ENCODE measurements at places on chromosomes 16 and 17.

DNA sequence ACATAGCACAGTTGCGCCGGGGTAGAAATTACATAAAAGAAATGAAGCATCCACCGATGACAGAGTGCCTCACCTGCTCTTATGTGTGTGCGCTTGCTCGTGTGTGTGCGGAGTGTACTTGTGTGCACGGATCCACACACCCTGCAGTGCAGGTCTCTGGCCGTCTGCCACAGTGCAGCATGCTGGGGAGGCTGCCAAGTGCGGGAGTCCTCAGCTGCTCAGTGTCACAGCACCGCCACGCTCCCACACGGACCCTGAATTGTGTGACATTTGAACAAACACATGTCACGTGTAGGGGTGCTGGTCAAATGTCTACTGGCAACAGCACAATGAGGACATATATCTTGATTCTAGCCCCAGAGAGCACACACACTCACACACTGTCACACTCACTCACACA lies 243.0 kb upstream of the MYOCD start:
- peak; percentile 90 for DNase-seq

- DNase-seq: no peak
These were observed 832.3 kb upstream of the GOT2 start for GRCh38 chr16:59566446-59566845.

- DNase-seq: no peak
These were observed 18.0 kb downstream of the ADAM11 start for GRCh38 chr17:44776628-44777393.

GRCh38 chr17:27386206-27387075 lies 69.8 kb upstream of the KSR1 start:
- no peak for DNase-seq

DNA sequence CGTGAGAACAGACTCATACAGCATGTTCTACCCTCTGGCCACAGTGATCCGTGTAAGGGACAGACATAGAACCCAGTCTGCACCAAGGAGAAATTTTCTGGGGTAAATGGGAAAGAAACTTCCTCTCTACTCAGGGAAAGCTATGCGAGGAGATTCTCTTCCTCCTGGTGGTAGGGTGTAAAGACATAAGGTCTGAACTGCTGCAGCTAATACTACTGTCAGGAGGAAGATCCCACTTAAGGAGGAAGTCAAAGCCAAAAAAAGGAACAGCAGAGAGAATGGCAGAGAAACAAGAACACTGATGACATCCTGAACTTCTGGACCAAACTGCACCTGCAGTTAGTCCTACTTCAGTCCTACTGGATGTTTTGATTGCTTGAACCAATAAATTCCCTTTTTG lies 7.1 kb upstream of the TM4SF5 start:
- no peak for DNase-seq

- no peak for DNase-seq
These were observed 168.2 kb upstream of the CACNG3 start for GRCh38 chr16:24087891-24088410.

DNA sequence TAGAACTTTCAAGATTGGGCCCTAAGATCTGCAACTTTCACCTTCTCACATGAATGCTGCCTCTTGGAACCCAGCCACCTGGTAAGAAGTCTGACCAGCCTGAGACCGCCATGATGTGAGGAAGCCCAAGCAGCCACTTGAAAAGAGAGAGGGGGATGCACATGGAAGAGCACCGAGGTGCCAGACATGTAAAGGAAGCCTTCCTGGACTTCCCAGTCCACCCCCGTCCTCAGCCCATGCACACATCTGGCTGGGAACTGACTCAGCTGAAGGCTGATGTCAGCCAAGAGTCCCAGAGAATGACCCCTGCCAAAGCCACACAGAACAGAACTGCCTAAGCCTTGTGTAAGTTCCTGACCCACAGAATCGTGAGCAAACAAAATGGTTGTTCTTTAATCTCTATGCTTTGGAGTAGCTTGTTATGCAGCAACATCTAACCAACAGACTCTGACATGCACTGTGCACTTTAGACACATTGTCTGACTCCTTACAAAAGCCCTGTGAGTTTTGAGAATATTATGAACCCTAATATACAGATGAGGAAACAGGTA lies 86.7 kb downstream of the RMI2 start:
- DNase-seq: no peak

GRCh38 chr16:31267332-31268032 lies 7.7 kb downstream of the ITGAM start:
- no peak for DNase-seq

DNA sequence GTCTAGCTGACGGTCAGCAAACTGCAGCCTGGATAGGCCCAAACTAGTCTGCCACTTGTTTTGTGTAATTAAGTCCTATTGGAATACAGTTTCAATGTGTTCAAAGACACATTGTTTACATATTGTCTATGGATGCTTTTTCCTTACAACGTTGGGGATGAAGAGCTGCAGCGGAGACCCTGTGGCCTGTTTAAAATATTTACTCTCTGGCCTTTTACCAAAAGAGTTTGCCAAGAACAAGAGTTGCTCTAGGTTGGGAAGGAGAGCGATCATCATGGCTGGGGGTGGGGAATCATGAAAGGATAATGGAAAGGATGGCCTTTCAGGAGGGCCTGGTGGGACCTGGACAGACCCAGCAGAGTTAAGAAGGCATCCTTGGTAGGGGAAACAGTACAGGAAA lies 274.9 kb upstream of the ZFHX3 start:
- no peak for DNase-seq

DNA sequence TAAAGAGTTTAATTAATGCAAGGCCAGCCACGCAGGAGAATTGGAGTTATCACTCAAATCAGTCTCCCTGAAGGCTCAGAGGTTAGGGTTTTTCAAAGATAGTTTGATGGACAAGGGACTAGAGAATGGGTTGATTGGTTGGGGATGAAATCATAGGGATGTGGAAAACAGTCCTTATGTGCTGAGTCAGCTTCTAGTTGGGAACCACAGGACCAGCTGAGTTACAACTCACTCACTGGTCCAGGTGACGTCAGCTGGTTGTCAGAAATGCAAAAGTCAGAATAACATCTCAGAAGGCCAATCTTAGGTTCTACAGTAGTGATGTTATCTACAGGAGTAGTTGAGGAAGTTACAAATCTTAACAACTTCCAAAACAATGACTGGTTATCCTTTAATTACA lies 47.6 kb downstream of the CPD start:
- DNase-seq: no peak

GRCh38 chr17:37740915-37741314 lies 3.9 kb downstream of the HNF1B start:
- no peak for DNase-seq

DNA sequence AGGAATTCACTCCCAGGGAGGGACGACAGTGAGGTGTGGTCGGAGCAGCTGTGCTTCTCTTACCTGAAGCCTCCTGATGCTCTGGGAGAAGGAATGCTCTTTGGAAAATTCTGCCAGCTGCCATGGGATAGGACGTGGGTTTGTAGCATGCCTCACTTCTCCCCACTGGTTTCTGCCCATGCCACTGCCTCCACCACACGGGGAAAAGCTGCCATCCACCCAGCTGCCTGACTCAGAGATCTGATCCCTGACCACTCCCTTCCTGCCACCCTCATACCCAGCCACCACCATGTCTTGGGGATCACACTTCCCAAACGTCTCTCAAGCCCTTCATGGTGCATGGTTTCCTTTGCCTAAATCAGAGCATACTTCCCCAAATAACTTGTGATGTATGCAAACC lies 80.0 kb downstream of the CPPED1 start:
- DNase-seq: no peak

DNA sequence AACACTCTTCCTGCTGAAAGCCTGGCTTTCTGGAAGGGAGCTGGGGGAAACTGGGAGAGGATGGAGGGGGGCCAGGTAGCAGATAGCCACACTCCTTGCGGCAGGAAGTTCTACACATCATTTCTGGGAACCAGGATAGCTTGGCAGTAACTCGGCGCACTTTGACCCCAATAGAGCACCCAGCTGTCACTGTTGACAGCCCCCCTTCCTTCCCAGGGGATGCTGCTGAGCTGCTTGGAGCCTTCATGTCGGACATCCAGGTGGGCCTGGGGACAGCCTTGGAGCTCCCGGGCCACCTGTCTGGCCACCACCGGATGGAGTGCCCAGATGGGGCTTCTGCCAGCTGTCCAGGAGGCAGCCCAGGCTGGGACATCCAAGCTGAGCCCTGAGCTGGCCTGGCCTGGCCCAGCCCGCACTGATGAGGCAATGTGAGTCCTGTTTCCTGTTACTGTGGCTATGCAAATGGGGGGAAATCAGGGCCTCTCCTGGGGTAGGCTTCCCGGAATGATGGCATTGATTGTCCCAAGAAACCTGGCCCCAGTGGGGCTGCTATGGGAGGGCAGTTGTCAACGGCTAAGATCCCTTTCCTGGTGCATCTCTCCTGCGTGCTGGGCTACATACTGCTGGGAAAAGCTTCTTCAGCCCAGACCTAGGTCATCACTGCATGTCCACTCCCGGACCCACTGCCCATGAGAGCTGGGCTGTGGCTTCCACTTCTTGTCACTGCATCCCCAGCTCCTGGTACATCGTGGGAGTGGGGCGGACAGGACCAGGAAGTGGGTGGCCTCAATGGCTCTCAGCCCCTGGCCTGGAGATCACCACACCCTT lies 50.0 kb downstream of the SOCS1 start:
- DNase-seq: no peak

DNA sequence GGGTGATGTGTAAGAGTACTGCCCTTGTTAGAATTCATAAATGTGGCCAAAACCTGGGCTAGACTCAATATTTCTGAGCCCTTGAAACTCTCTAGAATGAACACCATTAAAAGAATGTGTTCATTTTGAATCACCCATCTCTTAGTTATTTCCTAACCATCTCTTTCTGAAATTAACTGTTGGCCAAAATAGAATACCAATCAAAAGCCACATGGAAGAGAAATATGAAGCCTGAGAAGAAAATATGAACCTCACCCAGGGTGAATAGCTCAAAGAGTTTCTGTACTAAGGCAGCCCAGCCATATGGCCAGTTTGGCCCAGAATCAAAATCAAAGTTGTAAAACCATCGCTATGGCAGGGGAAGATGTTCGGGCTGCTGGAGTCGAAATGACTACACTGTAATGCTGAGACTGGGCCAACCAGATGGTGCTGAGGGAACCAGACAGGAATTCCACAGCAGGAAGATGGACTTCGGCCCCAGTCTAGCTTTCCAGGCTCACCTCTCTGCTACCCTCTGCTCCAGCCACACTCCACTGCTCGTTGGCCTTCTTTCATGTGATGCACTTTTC lies 154.3 kb upstream of the ZFHX3 start:
- DNase-seq: no peak

DNA sequence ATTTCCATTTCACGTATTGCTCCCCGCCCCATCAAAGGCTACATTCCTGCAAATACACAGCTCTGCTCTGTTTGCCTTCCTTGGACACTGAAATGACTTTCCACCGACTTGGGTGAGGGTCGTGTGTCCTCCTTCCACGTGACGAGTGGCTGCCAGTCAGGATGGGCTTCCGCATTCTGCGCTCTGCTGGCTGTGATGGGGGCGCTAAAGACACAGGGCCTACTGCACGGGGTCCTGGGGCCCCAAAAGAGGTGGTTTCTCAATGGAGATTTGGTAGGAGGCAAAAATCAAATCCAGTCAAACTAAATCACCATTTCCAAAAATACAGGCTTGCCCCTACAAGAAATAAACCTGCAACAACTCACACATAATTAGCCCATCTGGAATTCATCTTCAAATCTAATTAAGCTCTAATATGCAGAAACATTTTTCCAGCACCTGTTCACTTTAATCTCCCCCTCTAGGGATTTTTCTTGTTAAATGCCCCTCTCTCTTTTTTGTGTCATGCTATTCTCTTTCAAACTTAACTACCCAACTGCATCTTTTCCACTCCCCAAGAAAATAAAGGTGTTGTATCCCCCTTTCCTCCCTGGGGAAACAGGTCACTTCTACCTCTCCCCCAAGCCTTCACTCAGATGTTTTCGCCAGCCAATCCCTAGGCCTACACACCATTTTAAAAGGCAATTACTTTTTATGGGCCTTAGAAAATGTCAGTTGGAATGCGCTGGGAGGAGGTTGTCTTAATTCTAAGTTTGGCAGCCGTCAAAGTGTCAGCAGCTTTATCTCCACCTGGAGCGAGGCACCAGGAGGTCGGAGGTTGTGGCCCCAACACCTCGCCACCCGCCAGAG lies 21.9 kb upstream of the FAAP100 start:
- no peak for DNase-seq

DNA sequence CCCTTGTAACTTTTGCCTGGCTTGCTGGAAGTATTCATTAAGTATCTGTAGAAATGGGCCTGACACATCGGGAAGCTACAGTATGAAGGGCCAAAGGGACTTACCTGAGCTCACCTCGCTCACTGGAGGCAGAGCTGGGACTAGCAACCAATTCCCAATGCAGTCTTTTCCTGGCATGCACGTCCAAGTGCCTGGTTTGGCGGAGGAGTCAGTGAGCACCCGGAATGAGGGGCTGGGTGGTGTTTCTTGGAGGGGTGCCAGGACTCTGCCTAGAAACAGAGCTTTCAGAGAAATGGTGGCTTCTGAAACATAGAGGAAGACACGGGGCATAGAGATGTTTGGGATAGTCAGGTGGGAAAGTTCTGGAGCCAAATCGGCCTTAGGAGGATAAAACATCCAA lies 18.4 kb upstream of the GPRC5C start:
- no peak for DNase-seq

GRCh38 chr16:68331879-68332410 lies 21.1 kb downstream of the PRMT7 start:
- DNase-seq: no peak

DNA sequence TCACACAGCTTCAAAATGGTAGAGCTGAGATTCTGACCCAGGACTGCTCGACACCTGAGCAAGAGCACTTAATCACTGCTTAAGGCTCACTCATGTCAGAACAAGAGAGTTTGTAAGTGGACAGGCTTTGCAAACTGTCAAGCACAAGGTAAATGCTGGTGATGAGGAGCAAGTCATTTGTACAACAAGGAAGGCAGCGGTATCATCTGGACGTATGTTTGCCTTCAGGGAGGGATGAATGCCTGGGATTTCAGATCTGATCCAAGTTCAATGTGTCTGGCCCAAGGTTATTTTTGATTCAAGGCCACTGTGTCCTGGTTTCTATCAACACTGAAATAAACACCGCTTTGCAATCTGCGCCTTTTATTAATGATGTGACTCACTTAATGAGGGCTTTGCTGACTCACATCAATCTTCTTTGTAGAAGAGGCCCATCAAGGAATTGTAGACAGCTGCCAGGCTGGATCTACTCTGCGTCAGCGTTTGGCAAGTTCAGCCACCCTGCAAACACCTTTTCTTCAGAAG lies 174.4 kb upstream of the HS3ST3A1 start:
- no peak for DNase-seq

- peak; percentile 89 for DNase-seq
These were observed 310.6 kb downstream of the SEC14L1 start for GRCh38 chr17:77451245-77451893.

All from sigmoid colon (tissue), 7 donors.